ENCODE measurements at places on chromosomes 16 and 17.

DNA sequence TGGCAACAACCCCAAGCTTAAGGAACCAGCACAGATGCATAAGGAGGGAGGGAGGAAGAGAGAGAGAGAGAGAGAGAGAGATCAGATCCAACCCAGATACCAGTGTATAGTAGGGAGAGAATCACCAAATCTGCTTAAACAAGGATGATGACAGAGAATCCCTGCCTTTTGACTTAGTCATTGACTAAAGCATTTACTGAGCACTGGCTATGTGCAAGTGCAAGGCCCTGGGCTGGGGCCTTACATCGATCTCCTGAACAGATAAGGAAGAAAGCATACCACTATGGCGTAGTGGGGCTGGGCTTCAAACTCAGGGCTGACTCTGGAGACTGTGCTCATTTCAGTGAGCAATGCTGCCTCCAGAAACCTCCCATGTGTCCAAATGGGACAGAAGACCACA, 15.8 kb downstream of the TSNAXIP1 start:
- no peak for DNase-seq

GRCh38 chr17:69356625-69357024, 29.7 kb upstream of the ABCA5 start:
- no peak for DNase-seq

- no peak for DNase-seq
Observed at GRCh38 chr16:57277586-57277985, 6.9 kb downstream of the PLLP start.

DNA sequence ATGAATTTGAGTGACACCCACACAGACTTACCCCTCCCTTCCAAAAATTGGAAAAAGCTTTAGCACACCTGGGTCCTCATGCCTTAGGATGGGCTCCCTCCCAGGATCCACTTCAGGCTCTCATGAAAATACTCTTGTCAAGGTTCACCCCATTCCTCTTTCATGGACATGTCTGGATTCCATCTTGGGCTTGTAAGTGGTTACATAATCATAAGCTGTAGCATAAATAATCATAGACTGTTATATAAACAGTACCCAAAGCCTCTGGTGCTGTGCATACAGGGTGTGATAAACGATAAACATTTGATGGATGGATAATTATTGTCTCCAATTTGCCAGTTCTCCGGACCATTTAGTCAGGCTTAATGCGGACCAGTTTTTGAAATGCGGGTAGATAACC, 53.7 kb upstream of the TEKT3 start:
- no peak for DNase-seq

DNA sequence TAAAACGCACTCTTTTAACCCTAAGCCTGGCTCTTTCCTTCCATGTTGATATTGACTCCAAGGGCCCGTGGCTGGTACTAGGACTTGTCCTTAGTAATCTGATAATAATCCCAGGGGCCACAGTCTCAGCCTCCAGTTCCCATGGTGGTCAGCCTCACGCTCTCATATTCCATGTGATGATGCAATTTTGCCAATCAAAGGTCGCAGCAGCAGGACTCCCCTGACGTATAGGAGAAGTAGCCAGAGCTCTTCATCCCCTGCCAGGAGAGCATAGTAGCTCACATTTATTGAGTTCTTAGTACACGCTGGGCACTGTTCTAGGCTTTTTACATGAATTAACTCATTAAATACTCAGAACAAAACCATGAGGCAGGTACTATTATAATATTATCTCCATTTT, 42.4 kb downstream of the CD300LF start:
- no peak for DNase-seq

DNA sequence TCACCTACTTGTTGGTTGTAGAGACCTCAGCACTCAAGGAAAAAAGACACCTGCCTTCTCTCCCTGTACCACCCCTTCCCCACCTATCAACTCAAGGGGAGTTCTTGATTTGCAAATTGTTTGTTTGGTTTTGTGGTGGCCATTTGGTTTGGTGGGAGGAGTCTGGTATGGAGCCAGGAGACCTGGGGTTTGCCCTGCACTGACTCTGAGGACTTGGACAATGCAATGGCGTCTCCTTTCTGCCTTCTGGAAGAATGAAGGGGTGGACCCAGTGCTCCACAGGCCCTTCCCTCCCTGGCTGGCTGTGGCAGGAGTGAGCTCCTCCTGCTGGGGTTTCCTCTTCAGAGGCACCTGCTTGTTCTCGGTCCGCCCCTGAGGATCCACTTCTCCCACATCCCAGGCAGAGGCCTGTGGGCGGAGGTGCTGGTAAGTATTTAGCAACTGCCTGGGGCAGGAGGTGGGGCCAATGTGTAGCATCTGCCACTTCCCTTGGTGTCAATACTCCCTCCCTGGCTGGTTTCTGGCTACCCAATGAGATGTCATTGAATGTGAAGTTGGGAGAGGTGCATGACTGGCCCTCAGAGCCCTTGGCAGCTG, 164.5 kb downstream of the NTN1 start:
- DNase-seq = no peak

DNA sequence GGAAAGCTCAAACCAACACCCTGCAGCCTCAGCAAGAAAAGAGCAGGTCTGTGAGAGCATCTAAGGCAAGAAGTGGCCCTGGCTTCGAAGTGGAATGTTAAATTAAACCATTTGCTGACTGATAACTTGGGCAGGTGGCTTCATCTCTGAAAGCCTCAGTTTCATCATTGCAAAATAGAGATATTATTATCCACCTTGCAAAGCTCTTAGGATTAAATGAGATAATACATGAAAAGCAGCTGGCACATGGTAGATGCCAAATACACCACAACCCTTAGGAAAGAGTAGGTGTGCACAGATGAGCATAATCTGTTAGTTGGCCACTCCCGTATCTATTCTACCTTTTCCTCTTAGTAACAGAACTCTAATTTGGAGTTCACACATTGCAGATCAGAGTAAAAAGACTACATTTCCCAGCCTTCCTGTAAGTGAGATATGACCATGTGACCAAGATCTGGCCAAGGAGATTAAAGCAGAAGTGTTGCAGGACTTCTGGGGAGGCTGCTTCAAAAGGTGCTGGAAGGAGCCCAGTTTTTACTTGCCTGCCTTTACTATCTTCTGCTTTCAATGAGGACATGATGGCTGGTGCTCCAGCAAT, 288.7 kb downstream of the SOX9 start:
- DNase-seq = no peak

DNA sequence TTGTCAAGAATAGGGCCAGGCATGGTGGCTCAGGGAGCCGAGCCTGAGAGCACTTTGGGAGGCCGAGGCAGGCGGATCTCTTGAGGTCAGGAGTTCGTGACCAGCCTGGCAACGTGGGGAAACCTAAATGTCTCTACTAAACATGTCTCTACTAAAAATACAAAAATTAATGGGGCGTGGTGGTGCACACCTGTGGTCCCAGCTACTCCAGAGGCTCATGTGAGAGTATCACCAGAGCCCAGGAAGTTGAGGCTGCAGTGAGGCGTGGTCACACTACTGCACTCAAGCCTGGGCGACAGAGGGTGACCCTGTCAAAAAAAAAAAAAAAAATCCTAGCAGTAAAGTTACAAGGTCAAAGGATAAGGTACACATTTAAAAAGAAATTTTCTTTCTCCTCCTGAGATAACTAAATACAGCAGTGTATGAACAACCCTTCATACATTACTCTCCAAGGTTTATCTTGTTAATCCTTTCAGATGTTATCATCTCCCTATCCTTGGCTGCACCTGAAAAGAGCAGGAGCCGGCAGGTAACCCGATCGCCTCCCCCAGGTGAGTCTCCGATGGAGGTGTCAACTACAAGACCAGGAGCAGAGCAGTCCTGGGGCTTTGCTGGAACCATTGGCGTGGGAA, 122.3 kb downstream of the GOSR1 start:
- DNase-seq = peak; percentile 61

DNA sequence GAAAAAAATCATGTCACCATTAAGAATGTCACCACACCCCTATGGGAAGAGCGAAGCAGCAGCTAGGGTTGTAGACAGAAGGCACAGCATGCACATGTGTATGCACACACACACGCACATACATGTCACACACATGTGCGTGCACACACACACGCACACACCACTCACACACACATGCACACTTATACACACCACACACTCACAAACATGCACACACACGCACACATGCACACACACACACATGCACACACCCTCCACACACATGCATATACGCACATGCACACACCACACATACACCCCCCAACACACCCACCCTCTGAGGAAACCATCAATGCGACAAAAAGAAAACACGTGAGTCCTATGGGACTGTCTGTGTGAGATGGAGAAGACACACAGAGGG, 205.4 kb downstream of the ENGASE start:
- DNase-seq = no peak

DNA sequence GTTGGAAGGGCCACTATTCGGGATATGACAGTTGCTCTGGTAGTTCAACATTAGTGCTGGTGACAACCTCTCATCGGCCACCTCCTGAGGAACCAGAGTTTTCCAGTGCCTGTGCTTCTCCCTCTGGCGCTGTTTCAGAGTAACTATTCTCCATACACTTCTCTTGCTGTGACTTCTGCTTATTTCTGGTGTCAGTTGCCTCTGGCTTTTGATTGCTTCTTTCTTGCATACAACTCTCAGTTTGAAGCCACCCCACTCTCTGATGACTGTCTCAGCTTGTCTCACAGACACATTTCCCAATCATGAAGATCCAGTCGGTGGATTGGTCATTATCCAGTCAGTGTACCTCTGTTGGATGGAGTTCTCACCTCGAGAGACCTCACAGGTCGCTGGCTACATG, 3.4 kb upstream of the TM4SF5 start:
- no peak for DNase-seq

All from iPS DF 19.7 (cell line).